ENCODE measurements at places on chromosomes 12 and 14.
A peak's percentile ranks its signal among the peaks of the same experiment; 100 is the strongest.

- peak; percentile 27 for DNase-seq
Observed at GRCh38 chr12:76470028-76470939, 89.3 kb downstream of the OSBPL8 start.

DNA sequence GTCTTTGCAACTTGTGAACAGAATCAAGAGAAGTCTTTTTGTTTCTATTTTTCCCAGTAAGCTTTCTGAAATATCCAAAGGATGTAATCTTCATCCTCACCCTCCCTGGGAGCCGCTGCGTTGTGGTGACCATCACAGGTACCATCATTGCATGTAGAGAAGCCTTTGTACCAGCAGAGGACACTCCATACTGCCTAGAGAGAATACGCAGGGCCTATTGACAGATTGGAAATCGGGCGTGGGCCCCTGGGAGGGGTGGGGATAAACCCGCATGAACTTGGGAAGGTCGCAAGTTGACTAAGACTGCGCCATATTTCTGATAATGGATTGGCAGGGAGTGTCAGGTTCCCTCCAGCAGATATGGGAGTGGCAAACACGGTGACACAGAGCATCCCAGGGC is 12.7 kb downstream of the KRT1 start:
- DNase-seq: no peak

DNA sequence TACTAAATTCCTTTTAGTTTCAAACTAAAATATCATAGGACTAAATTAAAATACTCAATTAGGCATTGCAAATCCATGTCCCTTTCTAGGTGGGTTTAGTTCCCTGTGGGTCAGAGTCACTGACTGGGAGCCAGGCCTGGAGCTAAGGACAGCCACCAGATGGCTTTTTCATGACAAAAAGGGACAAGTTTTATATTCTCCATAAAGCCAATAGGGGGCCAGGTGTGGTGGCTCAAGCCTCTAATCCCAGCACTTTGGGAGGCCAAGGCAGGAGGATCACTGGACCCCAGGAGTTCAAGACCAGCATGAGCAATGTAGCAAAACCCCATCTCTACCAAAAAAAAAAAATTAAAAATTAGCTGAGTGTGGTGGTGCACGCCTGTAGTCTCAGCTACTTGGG is 35.4 kb upstream of the EIF5 start:
- DNase-seq: no peak

DNA sequence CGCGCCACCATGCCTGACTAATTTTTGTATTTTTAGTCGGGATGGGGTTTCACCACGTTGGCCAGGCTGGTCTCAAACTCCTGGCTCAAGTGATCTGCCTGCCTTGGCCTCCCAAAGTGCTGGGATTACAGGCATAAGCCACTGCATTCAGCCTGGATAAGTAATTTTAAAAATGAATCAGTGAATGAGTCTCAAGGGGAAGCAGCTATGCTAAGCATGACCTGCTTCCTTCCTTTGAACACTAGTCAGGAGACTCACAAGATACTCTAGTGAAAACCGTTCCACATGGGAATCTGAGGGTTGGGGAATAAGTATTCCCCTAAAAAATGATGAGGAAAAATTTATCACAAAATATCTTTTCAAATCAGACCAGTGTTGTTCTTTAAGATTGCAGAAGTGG is 10.7 kb upstream of the FAM234B start:
- DNase-seq: peak; percentile 44

GRCh38 chr12:10551375-10551774 is 45.7 kb downstream of the EIF2S3B start:
- no peak for DNase-seq

DNA sequence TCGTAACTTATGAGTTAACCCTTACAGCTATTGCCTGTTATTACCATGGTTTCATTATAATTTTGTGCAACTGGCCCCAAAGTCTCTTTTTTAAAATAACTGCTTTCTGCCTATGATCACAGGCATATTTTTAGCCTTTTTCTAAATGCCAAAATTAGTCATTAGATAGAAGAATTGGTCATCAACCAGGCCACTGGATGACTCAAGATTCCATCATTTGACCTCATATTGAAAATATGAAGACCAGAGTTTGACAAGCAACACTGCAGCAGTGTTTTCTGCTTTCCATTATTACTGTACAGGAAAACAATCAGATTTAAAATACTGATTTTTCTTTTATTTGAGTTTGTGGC is 54.7 kb upstream of the OTOGL start:
- DNase-seq: no peak

DNA sequence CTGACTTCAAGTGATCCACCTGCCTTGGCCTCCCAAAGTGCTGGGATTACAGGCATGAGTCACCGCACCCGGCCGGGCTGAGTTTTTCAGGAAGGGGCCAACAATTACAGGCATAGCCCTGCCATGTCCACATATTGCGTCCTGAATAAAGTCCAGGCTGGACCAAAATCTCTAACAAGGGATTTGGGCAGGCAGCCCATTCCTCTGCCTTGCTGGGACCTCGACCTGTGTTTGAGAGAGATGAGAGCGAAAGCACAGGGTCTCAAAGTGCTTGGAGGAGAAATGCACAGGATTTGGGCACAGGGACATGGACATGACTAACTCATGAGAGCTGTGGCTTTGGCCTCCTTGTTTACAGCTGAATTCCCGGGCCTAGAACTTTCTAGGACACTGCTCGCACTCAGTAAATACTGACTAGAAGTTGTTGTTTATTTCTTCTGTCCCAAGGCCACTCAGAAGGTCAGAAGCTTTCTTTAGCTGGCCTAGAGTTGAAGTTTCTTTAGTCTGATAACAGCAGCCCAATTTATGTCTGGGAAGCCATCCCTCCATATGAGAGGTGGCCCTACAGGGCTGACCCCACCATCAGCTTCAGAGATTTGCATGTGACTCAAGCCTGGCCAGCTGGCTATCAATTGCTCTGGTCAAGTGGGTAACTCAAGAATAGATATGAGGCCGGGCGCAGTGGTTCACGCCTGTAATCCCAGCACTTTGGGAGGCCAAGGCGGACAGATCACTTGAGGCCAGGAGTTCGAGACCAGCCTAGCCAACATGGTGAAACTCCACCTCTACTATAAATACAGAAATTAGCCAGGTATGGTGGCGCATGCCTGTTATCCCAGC is 11.7 kb downstream of the CAMKK2 start:
- DNase-seq: no peak

- DNase-seq: no peak
Observed at GRCh38 chr14:32384464-32384863, 55.4 kb downstream of the AKAP6 start.

DNA sequence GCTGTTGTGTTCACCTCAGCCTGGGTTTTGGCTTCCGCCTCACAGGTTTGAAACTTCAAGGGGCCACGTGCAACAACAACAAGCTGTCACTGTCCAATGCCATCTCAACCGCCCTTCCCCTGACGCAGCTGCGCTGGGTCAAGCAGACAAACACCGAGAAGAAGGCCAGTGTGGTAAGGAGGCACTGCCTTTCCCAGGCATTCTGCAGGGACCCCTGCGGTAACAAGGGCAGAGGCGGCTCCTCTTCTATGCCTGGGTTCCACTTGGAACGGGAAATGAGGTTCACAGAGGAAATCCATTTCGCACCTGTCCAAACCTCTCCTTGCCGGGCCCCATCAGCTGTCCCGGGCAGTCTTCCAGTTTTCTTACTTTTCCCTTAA is 36.8 kb downstream of the HSP90AA1 start:
- DNase-seq: no peak

GRCh38 chr14:70714055-70714550 is 72.4 kb downstream of the TTC9 start:
- peak; percentile 61 for DNase-seq

DNA sequence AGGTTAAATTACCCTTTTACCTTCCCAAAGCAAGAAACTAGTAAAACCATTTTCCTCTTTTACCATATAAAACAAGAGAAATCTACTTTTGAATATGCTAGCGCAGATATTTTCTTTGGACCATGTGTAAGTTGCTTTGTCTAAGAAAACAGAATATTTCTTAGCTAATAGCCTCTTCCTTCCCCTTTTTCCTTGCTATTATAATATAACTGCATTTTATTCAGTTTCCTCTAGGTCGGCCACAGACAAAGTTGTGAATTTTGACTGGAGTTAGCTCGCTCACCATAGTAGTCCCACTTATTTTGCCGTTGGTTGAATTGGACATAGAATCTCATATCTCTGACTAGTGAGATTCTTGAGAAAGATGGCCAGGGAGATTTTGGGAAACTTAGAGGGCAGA is 115.6 kb downstream of the PLEKHA5 start:
- no peak for DNase-seq

DNA sequence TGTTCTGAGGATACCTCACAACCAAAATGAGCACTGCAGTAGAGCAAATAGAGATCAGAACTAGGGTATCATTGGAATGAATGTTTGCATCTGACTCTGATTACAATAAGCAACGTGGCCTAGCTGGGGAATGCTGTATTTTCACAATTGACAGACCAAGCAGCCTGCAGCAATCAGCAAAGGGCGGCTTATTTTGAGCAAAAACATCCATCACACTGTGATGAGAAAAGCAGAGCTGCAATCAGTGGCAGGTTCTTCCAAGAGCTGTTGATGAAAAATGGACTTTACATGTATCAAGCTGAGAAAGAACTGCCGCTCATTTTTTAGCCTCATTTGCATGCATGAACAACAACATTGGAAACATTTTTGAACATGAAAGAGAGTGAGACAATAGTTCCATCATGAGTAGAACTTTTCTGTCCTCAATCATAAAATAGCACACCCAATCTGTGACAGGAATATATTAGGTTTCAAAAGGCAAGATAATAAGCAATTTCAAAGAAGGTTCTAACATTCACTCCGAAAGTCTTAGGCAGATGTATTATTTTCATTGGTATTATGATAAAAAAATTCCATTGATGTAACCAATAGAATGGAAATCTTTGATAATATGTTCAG is 249.7 kb upstream of the FBXO33 start:
- no peak for DNase-seq

DNA sequence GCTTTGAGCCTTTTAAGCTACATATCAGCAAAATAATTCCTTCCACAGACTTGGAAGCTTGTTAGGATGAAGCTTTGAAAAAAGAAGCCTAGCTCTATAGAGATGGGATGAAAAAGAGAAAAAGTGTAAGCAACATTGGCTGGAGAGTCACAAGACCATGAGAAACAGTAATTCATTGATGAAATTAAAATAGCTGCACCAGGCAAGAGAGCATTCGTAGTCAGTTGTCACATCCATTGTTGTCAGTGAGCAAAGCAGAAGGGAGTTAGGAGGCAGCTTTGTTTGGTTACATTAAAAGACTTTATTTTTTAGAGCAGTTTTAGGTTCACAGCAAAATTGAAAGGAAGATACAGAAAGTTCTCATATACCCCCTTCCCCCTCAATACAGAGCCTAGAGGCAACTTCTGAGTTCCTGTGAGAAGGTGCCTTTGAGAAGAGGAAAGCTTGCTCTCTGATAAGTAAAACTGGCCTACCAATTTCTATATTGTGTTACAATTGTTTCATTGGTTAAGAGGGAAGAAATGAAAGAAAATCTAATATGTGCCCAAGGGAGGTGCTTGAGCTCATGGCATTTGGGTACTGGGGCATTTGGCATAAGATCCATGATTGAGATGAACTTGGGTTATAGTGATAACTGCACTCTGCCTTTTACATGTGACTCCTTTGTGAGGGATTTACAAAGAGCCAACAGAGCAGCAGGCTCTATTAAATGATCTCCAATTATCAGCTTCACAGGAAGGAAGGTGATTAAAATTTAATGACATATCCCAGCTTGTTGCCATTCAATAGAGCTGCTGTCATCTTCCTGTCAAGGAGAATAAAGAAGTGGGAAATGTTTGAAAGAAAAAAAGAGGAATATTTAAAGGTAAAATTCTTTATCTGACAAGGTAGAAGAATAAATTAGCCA is 361.3 kb upstream of the TMTC1 start:
- no peak for DNase-seq

DNA sequence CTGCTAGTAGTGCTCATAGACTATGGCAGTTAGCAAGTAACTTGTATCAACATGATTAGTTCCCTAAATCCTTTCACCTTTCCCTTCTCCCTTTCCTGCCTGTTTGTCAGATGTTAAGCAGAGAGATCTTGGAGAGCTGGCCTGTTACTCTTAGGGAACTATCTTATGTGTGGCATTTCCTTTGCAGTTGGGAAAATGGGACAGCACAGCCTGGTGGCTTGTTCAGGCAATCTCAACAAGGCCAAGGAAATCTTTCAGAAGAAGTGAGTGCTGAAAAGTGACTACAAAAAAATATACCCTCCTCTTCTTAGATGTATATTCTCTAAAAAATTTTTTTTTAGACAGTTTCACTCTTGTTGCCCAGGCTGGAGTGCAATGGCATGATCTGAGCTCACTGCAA is 7.4 kb downstream of the PARP2 start:
- peak; percentile 31 for DNase-seq

GRCh38 chr14:22008766-22009165 is 335.1 kb upstream of the OR4E1 start:
- no peak for DNase-seq

Measured in dermis microvascular lymphatic vessel endothelial cell (primary cell).